ENCODE measurements at places on chromosomes 12 and 14.

DNA sequence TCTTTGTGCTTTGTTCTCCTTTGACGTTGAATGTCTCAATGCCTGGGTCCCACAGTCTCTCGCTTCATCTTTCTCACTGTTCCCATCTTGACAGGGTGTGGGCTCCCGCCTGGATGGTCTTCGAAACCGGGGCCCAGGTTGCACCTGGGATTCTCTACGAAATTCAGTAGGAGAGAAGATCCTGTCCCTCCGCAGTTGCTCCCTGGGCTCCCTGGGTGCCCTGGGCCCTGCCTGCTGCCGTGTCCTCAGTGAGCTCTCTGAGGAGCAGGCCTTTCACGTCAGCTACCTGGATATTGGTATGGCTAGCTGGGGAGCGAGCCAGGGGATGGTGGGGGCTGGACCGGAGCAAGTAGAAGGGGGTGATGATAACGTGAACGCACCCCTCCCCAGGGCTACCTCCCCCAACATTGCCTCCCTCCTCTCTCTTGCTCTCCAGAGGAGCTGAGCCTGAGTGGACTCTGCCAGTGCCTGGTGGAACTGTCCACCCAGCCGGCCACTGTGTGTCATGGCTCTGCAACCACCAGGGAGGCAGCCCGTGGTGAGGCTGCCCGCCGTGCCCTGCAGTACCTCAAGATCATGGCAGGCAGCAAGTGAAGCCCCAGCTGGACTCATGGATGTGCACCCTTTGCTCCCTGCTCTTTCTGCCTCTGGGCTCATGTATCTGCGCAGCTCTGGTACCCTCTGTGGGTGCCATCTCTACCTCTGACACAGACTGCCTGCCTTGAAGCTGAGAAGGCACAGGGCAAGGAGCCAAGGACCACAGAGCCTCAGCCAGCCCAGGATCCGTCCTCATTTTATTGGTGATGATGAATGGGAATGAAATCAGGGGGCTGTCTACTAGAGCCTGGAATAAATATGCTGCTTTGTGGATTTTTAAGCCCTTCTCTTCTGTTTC, 1.5 kb downstream of the NPFF start:
- no peak for DNase-seq

GRCh38 chr12:128981971-128982533, 128.8 kb downstream of the GLT1D1 start:
- DNase-seq, result no peak

GRCh38 chr12:43973993-43974392, 138.1 kb downstream of the TMEM117 start:
- no peak for DNase-seq

DNA sequence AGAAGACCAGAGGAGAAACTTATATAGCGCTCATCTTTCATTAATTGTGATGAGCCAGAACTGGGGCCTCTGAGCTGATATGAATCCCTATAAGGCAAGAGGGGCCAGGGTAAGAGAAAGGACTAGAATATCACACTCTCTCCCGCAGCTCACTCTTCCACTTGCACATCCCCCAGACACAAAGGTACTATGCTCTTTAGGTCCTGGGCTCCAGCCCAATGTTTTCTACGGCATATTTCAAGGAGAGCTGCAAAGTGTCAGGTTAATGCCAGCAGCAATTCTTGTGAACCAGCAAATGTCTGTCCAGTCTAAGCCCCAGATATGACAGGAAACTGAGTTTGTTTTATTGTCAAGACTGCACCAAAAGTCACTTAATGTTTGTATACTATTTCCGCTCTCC, 29.4 kb downstream of the PPP2R5E start:
- no peak for DNase-seq

DNA sequence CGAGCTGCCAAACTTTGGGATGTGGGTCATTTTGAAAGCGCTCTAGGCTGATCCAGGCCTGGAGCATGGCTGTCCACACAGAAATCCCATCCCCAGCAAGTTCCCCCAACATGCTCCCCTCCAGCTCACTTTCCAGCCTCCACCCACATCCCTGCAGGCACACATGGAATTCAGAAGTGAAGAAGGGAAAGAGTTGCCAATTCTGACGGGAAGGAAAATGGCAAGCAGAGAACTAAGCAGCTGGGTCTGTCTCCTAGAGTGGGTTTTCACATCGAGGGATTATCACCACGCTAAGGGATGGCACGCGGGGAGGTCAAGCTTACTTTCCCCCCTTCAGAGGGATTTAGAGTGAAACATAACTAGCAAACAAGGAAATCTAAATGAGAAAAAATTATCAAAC, 142.3 kb downstream of the RIMBP2 start:
- no peak for DNase-seq

DNA sequence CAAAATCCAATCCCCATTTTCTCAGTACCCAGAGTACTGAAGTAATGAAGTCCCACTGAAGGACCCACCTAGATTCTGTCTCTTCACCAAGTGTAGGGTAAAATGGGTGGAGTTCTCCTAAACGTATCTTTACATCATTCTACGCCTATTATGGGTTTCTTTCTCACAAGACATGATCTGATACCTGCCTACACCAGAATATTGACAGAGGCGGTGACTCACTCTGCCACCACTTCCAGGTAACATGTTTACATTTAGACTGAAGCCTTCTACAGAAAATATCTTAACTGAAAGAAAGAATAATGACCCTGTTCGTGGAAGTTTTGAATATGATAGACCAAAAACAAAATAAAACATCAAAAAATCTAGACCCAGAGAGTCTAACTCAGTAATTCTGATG, 89.8 kb downstream of the BTG1 start:
- DNase-seq, result peak; percentile 24

DNA sequence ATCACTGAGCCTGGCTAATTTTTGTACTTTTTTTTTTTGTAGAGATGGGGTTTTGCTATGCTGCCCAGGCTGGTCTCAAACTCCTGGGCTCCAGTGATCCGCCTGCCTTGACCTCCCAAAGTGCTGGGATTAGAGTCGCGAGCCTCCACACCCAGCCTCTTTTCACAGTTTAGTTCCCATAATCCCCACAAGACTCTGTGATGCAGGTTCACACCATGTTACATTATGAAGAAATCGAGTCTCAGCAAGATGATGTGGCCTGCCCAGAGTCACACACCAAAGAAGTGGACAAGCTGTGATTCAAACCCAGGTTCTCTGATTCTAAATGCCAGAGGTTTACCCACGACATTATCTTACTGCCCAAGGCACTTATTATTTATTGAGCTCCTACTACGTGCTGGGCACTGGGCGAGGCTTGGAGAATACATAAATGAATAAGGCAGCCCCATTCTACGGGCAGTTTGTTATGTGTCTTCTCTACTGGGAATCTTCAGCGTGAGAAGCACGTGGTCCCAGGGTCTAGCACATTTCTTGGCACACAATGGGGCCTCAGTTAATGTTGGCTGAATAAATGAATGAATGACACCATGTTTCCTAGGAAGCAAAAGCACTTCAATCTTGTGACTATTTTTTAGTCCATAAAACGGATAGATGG, 23.5 kb upstream of the OASL start:
- no peak for DNase-seq

GRCh38 chr12:91180582-91181395, 1.8 kb downstream of the DCN start:
- no peak for DNase-seq

GRCh38 chr12:22335794-22336166, 1.3 kb upstream of the ST8SIA1 start:
- no peak for DNase-seq
